ENCODE measurements at places on chromosomes 1 and 21.

GRCh38 chr1:8951231-8951630, 5.6 kb downstream of the CA6 start:
- no peak for DNase-seq

- DNase-seq = no peak
Observed at GRCh38 chr1:212284332-212284743, 872 bp upstream of the PPP2R5A start.

- no peak for DNase-seq
Observed at GRCh38 chr1:153777648-153778047, 2.4 kb downstream of the SLC27A3 start.

DNA sequence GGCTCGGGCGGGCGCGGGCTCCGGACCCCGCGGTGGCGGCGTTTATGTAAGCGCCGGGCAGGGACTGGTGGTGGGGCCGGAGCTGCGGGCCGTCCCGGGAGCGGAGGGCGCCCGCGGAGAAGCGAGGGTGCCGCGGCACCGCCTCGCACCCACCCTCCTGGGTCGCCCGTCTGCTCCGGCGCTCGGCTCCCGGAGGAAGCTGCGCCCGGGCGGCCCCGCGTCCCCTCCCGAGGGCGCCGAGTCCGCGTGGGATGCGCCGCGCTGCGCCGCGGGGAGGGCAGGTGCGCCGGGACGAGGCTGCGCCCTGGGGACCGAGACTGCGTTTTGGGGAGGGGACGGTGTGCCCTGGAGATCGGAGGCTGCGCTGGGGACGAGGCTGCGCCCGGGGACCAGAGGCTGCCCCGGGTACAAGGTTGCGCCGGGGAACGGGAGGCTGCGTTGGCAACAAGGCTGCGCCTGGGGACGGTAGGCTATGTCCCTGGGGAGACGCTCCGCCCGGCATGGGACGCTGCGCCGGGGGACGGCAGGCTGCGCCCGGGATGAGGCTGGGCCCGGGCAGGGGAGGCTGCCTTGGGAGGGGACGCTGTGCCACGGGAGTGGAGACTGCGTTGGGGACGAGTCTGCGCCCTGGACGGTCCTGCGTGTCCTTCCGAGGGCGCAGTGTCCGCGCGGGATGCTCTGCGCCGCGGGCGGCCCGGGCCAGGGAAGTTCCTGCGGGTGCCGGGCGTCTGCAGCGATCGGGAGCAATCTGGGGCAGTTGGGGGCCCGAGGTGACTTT, 627 bp downstream of the ADARB1 start:
- DNase-seq = peak; percentile 47

DNA sequence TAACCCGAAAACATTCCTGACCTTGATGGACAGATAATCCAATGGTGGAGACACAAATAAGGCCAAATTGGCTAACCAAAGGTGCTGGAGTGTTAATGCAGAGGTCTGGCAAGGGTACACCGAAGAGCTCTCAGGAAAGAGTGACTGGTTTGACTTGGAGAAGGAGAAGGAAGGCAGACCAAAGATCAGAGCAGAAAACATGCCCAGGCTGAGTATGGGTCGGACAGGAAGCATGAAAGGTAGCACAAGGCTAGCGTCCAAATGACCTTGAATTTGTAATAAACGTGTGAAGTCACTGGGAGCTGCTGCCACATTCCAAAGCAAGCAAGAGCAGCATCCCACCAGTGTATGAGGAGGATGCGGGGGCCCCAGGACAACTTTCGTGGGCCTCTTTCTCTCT, 45.7 kb downstream of the APP start:
- DNase-seq = no peak

DNA sequence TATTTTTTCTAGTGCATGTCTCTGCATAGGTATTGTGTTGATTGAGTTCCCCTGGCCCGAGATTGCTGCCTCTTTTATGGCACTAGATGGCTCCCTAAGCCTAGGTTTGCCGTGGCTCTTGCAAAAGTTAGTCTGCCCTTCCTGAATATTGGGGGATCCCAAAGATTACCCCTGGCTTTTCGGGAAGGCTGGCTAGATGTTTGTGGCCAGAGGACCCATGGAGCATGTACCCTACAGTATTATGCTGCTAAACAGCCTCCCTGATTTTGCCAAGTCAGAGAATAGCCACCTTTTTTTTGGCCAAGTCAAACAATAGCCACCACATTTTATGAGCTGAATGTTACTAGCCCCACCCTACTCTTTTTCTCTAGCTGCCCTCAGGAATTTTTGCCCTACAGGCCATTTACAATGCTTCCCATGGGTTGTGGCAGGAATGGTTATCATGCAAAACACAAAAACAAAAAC, 343.2 kb downstream of the OLFM3 start:
- peak; percentile 1 for DNase-seq

DNA sequence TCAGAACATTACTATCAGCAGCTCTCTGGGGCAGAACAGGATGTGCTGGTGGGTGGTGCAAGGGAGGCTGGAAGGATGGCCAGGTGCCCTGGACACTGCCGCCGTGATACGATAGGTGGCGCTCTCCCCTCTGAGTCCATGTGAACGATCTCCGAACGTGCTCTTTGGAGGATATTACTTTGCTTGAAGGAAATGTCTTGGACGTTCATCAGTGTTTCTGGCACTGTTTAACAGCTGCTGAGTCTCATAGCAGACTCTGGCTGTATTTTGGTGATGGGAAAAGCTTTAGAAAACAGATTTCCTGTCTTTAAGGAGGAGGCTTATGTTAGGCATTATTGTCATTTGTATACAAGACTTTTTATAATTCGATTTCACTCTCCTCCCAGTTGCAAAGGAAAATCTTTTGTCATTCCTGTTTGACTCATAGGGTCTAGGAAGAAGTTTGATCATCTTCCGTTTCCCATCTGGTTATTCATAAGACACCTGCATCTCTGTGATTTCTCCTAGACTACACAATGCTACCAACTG, 386.2 kb upstream of the ADGRL2 start:
- peak; percentile 32 for DNase-seq

- peak; percentile 76 for DNase-seq
Observed at GRCh38 chr1:109739738-109740614, 862 bp downstream of the GSTM3 start.

DNA sequence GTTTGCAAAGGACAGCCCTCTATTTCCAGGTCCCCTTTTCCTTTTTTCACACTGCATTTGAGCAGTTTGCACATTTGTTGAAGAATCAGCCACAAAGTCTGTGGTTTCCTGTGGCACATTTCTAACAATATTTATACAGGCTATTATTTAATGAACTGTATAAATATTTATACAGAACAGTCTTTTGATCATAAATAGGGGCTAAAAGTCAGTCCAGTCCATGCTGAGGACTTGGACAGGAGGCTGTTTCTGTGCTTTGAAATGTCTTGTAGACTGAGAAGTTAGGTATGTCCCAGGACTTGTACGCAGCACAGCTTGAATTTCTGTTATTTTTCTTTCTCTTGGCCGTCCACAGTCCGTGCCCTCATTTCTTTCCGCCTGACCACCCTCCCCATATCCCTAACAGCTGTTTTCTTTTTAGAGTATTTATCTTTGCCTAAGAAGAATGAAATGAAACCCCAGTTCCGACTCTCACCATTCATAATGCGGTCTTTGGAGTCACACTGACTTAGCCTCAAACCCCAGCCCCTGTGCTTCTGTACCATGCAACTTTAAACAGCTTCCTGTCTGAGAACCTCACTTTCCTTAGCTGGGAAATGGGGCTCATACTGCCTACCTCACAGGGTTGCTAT, 19.7 kb downstream of the FGGY start:
- DNase-seq = peak; percentile 21

GRCh38 chr1:234705615-234706014, 95.6 kb upstream of the IRF2BP2 start:
- no peak for DNase-seq
